Esophagus mucosa (tissue), 1 donor: ENCODE measurements at places on chromosomes 2 and 18. TPM values are rescaled to one million over a fixed set of nuclear protein-coding genes. Genes with fewer than 3 reads are reported as not detected.

Gene AKAIN1
- not detected for total RNA-seq

Gene C2orf68
- total RNA-seq: 23.7 TPM

Gene ST6GAL2
- total RNA-seq: 2.5 TPM

Gene ELAC1
- 5.5 TPM for total RNA-seq

DNA sequence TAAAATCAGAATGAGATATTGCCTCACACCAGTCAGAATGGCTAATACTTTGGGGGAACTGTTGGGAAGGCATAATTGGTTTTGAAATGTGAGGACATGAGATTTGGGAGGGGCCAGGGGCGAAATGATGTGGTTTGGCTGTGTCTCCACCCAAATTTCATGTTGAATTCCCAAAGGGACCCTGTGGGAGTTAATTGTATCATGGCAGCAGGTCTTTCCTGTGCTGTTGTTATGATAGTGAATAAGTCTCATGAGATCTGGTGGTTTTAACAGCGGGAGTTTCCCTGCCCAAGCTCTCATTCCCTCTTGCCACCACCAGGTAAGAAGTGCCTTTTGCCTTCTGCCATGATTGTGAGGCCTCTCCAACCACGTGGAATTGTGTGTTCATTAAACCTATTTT lies 59.6 kb downstream of the CSRNP3 start:
- no peak for ATAC-seq

DNA sequence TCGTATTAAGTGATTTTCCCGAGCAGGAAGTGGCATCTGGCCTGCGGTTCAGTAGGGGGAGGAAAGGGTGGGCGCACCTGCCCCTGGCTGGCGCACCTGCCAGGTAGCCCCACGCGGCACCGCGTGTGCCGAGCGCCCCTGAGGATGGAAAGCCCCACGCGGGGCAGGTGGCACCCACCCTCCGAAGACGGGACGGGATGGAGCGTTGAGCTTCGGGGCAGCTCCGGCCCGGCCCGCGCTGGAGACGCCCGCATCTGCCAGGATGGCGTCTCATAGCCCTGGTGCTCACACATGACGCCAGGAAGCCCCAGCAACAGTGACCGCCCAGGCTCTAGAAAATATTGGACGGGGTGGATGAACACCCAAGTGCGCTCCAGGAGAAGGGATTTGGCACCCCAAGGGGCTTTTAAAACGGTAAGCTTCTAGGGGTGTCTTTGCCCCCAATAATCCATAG lies 2.5 kb upstream of the NFATC1 start:
- peak; percentile 18 for ATAC-seq

- ATAC-seq: no peak
Observed at GRCh38 chr2:9215680-9216079, 9.1 kb downstream of the ASAP2 start.
